Activated CD8-positive, alpha-beta memory T cell treated with anti-CD3 and anti-CD28 coated beads for 4 hours (primary cell): ENCODE measurements at places on chromosomes 4 and X.

- DNase-seq = no peak
These were observed 243.5 kb upstream of the FGF13 start for GRCh38 chrX:138954976-138955375.

GRCh38 chrX:20829665-20830491, 544.3 kb upstream of the CNKSR2 start:
- no peak for DNase-seq

DNA sequence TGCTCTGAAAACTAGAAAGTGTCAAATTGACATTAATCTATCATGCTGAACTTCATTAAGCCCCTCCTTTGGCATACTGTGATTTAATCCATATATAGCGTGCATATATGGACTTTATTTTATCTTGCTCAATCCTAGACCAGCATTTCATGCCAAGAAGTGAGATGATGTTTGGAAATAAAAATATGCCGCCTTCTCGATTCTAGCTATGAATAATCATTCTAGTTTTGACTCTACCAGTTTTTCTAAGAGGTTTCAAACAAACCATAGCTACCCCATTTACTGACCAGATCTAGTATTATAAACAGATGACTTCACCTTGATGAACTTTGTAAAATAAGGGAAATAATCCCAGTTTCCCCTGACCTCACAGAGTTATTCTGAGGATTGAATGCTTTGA, 95.0 kb downstream of the ARX start:
- no peak for DNase-seq

DNA sequence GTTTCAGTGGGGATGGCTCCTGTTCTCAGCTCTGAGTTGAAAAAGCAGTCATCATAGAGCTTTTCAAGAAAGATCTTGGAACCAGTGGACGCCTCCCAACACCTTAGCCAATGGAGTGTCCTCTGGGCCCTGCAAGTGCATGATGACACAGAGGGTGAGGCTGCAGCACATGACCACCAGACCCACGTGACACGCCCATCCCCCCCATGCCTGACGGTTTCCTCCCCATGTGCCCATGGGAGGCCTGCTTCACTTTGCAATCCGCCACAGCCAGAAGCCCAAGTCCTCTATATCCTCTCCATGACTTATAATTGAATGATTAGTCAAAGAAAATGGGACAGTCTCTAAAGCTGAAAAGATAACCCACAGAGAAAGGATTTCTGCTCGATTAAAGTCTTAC, 187.0 kb downstream of the AFAP1 start:
- no peak for DNase-seq

DNA sequence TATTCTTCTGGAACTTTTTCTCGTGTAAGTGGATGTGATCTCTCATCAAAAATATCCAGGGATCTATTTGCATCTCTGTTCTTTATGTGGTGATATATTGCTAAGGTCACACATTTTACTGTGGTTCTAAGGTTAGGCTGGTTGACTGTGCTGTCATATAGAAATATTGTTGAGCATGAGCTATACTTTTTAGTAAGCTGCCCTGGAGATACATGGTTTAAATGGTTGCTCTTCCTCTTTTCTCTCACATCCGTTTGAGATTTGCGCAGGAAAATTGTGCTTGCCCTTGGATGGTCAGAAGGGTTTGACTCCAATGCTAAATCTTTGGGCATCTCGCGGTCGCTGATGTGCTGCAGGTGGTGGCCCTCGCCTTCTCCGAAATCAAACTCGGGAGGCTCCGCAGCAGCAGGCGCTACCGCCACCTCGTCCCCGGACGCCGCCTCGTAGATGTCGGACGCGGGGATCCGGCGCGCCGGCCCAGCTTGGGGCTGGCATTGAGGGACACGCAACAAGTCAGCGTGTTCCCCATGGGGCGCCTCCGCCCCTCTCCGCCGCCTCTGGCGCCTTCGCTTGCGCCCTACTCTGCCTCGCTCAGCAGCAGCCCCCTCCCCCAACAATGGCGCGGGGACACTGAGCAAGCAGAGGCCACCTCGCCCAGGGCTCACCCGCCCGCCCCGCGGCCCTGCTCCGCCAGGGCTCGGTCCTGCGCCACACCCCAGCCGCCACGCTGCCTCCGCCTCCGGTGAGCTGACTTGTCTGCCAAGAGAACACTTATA, 154.5 kb downstream of the MSN start:
- peak; percentile 2 for DNase-seq

GRCh38 chrX:31092476-31092875, 20.6 kb upstream of the FTHL17 start:
- DNase-seq = no peak

DNA sequence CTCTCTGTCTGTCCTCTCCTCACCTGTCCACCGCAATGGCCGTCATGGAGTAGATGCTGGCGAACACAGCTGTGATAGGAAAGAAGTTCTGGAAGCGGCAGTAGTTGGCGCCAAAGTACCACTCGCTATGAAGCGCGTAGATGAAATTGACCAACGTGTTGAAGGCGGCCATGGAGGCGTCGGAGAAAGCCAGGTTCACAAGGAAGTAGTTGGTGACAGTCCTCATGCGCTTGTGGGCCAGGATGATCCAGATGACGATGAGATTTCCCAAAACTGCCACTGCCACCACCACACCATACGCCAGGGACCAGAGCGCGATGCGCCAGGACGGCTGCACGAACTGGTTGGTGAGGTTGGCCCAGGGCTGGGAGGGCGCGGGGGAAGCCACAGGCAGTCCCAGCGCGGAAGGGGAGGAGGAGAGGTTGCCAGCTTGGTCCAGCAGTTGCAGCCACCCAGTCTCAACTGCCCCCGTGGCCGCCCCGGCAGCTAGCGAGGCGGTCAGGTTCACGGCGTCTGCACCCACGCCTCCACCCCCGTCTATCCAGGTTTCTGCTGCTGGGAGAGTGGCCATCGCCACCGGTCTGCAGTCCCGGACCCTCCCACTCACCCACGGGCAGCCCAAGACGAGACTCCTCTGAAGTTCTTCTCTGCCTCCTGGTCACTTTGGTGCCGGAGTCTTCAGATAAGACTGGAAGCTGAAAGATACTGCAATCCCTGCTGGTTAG, 518 bp downstream of the TACR3 start:
- no peak for DNase-seq

GRCh38 chrX:1368385-1368698, 23.6 kb downstream of the SLC25A6 start:
- DNase-seq = no peak

DNA sequence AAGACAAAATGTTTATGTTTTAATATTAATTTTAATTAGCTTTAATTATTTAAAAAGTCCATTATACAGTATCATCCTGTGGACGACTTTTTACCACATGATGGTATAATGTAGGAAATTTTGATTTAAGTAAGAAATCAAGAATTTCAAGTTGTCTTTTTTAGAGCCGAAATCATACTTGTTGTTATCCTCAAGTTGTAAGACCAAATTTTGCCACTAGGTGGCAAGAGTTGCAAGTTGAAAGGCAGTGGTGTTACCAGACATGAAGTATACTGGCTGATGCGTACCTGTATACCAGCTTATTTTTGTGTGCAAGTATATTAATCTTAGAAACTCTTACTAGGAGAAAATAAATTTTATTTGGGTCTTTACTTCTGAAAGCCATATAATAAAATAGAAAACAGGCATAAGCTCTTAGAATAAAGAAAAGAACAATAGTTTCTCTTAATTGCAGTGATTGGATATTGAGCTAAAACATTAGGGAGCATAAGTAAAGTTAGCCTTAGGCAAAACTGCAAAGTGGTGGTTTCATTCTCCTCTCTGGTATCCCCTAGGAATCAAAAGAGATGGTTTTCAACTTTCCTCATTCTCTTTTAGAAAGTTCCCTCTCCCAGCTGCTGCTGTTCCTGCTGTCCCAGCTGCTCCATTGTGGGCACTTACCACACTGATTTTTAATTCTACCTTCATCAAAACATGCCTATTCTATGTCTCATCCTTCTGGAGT, 118.0 kb upstream of the WDFY3 start:
- DNase-seq = no peak

- no peak for DNase-seq
These were observed 176.6 kb upstream of the GALNTL6 start for GRCh38 chr4:171636606-171637005.

- DNase-seq = no peak
These were observed 39.1 kb downstream of the ADGRL3 start for GRCh38 chr4:61239250-61239649.

DNA sequence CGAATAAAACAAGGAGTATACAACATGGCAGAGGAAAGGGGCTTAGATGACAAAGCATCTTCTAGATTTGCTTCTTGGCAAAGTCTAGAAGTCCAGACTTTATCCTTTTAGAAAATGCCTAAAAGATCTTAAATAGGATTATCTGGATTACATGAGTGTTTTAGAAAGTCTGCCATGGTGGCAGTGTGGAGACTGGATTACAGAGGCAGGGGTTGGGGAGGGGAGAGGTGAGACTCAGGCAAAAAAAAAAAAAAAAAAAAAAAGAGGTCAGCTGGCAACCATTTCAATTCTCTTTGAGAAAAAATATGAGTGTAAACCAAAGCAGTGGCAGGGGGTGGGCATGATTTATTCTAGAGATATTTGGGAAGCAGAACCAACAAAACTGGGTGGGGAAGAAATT, 17.4 kb downstream of the ZNF827 start:
- DNase-seq = no peak

- DNase-seq = no peak
These were observed 242.4 kb upstream of the CNKSR2 start for GRCh38 chrX:21131786-21132185.

DNA sequence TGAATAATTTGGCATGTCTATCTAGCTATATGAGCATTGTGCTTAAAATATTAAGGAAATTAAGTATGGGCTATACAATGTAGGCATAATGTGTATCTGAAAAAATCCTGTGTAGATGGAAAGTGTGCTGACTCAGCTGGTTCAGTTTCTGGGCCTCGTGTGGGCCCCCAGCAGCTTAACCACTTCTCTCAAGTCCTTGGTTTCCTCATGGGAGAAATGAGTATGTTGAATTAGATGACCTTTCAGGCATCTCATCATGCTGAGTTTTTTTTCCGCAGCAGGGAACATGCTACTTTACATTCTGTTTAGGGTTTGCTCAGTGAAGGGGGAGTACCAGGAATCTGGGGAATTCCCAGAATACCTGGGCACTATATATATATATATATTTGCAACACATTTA, 30.5 kb downstream of the RHOH start:
- peak; percentile 55 for DNase-seq

- no peak for DNase-seq
These were observed 672.7 kb downstream of the CCSER1 start for GRCh38 chr4:90799895-90800294.

DNA sequence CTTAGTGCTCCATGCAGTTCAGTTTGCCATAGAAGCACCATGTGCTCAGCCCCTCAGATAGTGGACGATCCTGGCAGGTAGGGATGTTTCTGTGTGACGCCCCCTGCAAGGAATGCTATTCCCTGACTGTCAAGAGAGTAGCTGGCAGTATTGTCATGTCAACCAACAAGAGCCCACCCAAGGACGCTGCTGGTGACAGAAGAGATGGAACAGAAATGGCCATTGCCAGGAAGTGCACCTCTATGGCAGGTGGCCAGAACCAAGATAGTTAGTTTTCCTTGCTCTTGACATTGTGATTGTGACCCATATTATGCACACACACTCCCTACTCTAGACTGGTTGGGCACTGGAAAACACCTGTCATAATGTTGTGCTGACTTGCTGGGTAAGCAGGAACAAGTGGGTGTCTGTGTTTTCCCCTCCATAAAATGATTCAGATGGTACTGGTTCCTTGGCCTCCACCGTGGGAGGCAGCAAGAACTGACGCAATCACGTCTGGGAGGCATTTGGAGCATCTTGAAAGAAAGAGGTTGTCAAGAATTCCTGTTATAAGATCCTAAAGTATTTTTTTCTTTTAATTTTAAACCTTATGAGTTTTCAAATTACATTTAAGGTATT, 507.9 kb downstream of the MID1IP1 start:
- DNase-seq = peak; percentile 49

- no peak for DNase-seq
These were observed 78.7 kb upstream of the PCDH18 start for GRCh38 chr4:137610960-137611359.

DNA sequence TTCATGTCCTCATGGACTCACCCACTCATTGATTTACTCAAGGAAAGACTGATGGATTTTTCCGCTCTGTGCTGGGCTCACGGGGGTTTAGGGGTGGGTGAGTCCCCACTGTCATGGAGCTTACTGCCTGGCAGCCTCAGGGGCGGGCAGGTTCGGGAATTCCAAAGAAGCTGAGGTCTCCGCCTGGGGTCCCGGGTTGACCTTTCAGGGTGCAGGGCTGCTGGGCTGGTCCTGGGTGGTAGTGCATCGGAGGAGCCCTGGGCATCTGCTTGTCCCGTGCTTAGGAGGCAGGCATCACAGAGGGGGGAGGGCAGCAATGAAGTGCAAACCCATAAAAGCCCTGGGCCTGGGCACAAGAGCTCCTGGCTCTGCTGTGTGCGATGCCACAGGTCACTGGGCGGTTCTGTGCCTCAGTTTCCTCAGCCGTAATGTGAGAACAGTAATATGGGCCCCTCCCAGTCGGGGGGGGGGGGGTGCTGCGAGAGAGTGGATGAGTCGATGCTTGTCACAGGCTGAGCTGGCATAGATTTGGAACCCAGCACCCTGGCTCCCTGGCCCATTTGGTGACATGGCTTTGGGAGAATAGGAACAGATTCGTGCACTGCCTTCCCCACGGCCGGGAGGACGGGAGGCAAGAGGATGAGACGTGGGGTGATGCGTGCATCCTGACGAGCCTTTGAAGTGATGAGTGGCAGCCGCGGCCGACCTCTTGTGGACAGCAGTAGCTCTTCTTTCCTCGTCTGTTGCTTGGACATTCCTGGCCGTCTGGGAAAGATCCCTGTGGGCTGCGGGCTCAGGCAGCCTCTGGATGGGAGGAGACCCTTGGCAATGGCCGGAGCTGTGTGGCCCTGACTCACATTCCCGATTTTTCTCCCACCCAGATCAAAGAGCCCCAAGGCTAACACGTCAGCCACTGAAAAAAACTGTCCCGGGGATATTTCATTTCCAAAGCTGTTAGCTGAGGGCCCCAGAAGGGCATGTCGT, 42.0 kb downstream of the PSAPL1 start:
- no peak for DNase-seq

GRCh38 chrX:78330068-78330467, 2.7 kb upstream of the CYSLTR1 start:
- DNase-seq = no peak

DNA sequence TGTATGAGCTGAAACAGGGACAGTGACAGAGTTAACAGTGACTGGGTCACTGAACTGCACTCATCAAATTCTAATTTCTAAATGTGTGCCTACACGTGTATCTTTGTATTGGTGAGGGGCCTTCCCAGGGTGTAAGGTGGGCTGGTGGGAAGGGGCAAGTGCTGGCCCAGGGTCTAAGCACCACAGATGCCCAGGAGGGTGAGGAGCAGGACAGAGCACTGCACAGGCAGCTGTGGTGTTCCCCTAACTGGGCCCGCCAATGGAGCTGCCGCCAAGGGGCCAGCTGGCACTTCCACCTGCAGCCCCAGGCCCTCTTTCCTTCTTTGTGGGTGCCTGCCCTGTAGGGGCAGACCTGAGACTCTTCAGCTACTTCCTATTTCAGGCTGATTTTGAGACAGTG, 349.9 kb downstream of the ARHGAP10 start:
- no peak for DNase-seq

DNA sequence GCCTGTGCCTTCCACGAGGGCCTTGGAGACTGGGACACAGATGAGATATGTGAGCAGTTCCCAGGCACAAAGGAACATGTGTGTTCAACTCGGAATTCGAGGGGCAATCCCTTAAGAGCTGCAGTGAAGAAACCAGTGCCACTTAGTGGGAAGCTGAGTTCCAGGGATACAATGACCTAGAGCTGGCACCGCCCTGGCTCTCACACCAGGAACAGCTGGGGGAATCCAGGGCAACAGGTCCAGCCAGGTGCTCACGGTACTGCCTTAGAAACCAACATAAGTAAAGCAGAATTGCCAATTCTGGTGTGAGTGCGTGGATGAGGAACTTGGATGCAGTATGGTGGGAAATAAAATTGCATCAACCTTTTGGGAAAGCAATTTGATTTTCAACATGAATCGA, 122.9 kb downstream of the AFAP1 start:
- no peak for DNase-seq
